ENCODE measurements at places on chromosomes 1 and 21.
A peak's percentile ranks its signal among the peaks of the same experiment; 100 is the strongest.

DNA sequence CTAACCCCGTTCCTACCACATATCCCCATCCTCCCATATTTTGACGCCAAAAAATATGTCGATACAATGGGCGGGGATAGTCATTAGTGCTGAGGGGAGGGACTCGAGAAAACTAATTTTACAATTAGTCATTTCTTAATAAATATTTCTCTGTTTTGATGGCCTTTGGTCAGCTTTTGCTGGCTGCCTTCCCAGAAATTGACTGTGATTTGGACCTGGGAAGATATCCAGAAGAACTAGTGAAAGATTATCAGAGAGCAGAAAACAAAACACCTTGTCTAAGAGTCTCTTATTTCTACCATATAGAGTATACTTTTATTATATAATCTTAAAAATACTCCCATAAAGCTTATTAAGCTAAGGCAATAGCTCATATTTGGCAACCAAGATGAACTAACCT, 247.6 kb downstream of the MRPL39 start:
- no peak for DNase-seq

DNA sequence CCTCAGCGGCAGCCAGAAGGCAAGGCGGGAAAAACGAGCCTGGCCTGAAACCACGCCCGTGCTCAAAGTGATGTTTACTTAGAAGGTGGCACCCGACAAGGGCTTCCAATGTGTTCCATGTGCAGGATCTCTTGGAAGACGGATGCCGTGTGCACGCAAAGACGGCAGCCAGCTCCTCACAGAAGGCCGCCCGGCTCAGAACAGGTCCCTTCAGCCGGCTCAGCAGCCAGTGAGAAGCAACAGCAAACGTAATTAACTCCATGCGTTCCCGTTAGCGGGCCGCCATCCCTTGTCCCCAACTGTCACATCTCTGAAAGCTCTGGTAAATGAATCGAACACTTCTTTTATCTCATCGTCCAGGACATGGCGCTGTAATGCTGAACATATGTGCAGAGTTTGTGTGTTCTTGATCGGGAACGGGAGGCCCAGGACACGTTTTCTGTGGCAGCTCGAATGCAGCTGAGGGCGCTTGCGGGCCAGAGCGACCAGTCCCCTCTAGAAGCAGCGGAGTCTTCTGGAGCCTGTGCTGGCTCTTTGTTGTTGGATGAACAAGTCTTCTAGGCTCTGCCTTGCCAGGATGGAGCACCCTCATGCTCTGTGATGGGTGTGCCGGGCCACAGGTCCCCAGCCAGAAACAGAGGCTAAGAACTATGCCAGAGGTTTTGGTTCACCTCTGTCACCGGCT, 94.6 kb upstream of the ARHGEF16 start:
- DNase-seq: no peak

GRCh38 chr1:42057800-42058199, 95.4 kb upstream of the GUCA2B start:
- no peak for DNase-seq

- DNase-seq: no peak
Measured at GRCh38 chr1:213687832-213688231, 299.9 kb upstream of the PROX1 start.

DNA sequence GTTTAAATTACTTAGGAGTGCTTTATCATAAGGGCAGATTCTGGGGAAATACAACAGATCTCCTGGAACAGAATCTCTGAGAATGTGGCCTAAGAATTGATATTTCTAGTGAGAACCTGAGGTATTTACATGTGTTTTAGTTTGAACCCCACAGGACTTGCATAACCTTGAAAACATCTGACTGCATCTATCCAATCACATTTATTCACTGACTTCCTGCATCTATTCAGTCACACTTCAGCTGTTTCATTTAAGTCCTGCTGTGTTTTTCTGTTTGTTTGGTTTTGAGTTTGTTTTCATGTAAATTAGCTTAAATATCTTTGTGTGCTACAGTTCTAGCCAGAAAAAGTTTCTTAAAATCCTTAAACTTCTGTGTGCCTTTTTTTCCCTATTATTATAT, 1260.7 kb downstream of the PLA2G4A start:
- DNase-seq: no peak

DNA sequence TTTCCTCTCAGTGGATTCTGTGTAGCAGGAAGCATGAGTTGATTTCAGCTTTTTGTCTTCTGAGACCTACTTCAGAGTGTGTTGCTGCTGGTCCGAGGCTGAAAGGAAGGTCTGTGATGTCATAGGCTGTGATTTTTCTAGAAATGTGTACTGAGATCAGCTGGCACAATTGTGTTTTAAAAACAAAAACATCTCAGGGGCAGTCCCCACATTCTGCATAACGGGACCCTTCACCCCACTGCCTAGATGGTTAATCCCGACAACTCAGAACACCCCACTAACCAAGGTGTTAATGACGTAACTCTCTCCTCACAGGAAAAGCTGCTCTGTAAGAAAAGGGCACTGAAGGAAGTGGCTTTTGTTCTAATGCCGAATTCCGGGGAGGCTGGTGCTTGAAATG, 59.8 kb upstream of the PPP2R5A start:
- DNase-seq: no peak

DNA sequence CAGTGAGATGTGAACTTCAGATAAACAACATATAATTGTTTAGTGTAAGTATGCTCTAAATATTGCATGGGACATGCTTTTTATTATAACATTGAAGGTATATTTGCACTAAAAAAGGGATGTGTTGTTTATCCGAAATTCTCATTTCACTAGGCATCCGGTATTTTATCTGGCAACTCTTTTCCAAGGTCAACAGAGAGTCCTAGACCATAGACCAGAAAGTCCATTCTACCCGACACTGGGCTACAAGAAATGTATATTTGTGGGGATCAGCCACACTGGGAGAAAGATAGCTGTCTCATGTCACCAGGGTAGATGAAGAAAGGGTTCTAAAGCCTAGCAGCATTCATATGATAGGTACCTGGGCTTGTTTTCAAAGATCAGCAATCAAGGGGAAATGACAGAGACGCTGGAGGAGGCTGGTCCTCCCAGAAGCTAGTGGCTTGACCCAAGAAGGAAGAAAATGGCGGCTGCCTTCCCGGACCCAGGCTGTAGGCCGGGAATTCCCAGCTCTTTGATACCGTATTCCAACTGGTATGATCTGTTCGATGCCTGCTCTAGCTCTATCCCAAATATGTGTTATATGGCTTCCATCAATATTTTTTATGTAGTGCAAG, 161.1 kb upstream of the IRF2BP2 start:
- DNase-seq: no peak

- no peak for DNase-seq
Measured at GRCh38 chr1:157639800-157640199, 41.9 kb upstream of the FCRL4 start.

DNA sequence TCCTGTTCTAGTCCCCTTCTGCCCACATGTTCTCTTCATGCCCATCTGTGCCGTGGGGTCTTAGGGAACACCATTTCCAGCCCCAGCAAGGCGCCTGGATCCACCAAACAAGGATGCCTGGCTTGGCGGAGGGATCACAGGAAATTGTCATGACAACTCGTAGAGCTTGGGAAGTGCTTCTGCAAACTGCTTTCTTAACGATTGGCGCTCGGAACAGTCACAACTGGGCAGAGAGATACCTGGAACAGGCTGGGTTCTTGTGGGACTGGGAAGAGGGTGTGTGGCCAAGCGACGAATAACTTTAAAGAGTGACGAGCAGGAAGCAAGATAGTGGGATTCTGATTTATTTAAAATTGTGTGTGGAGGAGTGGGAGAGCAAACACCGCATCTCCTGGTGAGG, 329.8 kb downstream of the RPS6KC1 start:
- DNase-seq: no peak

DNA sequence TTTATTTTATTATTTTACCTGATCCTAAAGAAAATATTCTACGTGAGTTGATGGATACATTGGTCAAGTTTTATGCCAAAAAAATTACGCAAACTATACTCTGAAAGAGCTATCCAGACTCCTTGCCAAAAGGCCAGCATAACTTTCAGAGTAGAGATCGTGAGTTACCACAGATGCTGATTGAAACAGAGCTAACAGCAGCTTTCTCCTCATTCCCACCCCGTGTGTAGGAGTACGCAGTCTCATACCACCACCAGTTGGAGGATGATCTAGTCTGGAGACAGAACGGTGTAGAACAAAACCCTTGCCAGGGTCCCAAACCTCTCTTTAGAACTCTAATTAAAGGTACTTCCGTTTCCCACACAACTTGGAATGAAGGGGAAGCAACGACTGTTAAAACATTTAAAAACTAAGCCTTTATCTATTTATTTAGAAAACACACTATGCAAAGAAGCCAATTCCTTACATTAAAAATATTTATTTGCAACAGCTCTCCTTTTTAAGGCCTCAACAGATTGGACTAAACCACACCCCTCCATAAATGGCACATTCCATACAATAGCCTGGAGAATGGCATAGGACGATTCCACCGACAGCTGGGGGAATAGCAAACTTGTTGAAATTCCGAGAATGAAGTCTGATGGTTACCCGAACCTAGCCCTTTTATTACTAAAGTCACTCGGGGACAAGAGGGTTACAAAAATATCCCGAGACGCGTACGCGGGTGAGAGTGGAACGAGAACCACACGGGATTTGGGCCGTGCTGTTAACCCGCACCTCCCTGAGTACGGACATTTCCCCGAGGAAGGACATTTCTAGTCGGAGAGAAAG, 1.4 kb downstream of the NUCKS1 start:
- DNase-seq: peak; percentile 85

DNA sequence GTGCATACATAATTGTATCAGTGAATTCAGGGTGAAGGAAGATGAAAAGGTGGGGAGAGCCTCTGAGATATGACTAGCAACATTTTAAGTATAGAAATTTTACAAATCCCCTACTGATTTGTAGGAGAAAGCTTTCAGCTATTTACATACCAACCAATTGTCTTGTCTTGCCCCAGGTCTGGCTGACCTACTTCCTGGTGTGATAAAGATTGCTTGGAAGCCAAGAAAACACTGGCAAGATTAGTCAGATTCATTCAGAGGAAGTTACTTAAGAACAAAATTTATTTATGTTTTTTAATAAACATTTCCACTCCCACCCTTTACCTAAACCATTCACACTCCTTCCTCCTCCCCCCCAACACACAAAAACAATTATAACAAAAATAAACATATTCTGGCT, 17.5 kb downstream of the PTGS2 start:
- DNase-seq: no peak

- no peak for DNase-seq
Measured at GRCh38 chr1:78980511-78980910, 26.0 kb downstream of the ADGRL4 start.

- DNase-seq: no peak
Measured at GRCh38 chr1:161381707-161382106, 14.0 kb upstream of the CFAP126 start.

DNA sequence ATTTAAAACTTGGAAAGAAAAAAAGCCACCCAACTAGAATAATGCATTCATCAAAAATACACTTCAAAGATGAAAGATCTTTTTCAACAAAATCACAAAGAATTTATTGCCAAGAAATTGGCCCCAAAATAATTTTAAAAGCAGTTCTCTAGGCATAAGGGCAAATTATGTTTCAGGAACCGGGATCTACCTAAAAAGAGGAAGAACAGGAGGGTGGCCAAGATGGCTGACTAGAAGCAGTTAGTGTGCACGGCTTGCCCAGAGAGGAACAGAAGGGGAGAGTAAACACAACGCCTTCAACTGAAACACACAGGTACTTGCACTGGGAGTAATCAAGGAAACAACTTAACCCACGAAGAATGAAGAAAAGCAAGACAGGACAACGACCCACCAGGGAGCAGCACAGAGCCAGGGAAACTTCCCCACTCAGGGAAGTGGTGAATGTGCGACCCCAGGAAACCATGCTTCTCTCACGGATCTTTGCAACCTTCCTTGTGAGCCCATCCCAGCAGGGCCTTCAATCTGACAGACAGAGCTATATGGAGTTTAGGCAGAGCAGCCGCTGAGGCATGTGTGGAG, 46.1 kb downstream of the ACKR1 start:
- DNase-seq: no peak

- no peak for DNase-seq
Measured at GRCh38 chr1:173507847-173508209, 30.7 kb downstream of the PRDX6 start.

- peak; percentile 15 for DNase-seq
Measured at GRCh38 chr1:221164029-221164428, 284.8 kb downstream of the HLX start.

- no peak for DNase-seq
Measured at GRCh38 chr21:36538761-36539160, 58.8 kb upstream of the CLDN14 start.

All from amniotic stem cell (primary cell).